ENCODE measurements at places on chromosomes 3 and 15.

DNA sequence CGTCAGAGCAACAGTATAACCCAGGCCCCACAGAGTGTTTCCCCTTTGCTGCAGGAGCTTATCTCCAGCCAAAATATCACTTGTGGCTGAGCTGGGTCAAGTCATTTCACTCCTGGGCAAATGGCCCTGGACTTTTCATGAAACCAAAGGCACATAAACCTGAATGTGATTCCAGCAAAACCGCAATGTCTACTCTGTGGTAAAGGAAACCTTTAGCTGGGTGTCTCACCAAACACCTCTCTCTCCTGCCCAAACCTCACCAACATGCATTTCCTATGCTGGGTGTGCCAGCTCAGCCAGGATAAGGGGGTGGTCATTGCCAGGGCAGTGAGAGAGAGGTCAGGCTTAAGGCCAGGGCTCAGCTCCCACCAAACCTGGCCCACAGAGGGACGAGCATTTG lies 67.4 kb downstream of the GTPBP8 start:
- DNase-seq = peak; percentile 53

- peak; percentile 72 for DNase-seq
These were observed 16.3 kb downstream of the C3orf20 start for GRCh38 chr3:14691239-14691638.

DNA sequence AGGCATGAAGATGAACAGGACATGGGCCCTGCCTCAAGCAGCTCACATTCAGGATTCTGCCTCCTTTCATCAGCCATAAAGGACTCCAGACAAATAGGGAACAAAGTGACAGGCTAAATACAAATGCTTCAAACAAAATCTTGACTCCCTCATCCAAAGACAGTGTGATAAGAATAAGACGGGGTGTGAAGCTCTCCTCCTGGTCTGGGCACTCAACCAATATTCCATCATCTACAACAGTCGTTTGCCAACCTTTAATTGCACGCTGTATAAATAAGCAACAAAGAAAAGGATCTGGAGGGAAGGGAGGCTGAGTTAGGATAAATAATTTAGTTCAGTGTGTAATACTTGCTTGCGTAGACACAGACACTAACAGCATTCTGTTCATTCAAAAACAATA lies 5.4 kb downstream of the CCDC54 start:
- DNase-seq = no peak

DNA sequence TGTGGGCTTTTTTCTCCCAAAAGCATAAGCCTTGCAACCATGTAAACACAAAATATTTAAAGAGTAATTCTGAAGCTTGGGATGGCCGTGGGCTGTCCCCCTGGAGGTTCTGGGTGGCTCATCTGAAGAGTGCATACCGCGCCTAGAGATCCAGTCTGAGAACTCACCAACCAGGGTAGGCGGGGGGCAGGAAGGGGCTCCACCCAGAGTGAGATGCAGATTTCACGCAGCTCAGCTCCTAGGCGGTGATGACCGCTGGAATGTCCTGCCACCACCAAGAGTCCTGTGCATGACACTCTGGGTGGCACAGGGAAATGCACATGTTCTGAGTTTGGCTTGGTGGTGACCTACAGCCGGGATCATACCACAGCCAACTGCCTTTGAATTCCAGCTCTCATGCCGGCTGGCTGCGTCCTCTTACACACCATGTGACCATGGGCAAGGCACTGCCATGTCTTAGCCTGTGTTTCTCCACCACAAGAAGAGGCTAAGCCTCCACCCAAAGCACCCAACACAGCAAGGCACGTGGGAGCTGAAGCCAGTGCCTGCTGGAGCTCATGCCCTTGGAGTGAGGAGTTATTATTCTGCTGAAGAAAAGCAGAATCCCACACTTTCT lies 125.1 kb upstream of the IQSEC1 start:
- DNase-seq = no peak

- DNase-seq = no peak
These were observed 55.4 kb upstream of the SPPL2A start for GRCh38 chr15:50820808-50821382.

DNA sequence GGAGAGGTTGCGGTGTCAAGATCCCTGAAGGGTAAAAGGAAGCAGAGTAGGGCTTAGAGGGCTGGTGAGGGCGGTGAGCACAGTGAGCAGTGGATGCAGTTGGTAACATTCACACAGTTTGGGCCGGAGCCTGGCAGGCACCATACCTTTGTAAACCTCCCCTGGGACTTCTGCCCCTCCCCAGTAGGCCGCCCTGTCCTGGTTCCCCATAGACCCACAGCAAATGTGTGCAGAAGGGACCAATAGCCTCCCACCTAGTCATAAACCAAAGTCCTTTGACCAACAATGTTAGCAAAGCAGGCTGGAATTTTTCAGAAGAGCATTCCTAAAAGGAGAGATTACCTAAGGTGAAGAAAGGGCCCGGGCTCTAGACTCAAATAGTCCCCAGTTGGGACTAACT lies 1.7 kb upstream of the PHGR1 start:
- DNase-seq = no peak

DNA sequence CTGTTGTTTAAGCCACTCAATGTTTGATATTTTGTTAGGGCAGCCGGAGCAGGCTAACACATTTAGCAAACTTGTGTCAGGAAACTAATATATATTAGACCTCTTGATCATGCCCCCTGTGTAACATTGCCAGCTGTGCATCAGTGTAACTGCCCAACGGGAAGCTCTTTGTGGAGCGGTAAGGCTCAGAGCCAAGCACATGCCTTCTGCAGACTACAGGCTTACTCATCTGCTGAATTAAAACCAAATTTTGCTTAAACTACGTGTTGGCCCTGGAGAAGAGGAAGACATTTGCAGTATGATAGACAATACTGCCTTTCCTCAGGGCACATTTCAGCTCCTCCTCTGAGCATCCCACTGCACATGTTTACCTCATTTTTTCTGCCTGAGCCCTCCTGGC lies 50.5 kb upstream of the KCNMB2 start:
- no peak for DNase-seq

DNA sequence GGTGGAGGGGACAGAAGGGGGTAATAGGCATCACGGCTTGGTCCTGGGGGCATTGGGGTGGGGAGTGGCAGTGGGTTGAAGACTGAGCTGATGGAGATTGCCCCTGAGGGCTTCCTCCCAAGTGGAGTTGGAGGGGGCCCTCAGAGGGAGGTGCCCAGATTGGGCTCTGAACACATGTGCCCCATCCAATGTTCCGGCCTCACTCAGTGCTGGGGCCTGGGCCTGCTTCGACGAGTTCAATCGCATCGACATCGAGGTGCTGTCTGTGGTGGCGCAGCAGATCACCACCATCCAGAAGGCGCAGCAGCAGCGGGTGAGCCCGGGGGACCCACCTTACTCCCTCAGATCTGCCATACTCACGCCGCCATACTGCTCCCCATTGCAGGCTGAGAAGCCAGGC lies 45.3 kb downstream of the DNAH1 start:
- no peak for DNase-seq

DNA sequence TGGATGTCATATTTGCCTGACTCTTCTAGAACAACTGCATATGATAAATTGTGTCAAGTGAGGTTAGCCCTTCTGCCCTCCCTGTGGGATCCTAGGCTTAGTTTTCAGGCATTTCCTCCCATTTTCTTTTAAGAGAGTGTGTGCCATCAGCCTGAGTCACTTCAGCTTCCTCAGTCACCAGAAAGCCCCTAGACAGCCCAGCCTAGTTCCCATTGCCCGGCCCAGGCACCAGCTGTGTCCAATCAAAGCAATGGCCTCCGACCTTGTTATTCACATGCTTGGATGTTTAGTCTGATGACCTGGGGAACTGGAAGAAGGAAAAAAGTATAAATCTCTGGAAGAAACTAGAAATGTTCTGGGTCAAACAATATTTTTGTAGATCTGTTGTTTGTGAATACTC lies 221.9 kb upstream of the LRIG1 start:
- DNase-seq = no peak

Data from GM12865 (cell line).